ENCODE measurements at places on chromosomes 11 and 22.

DNA sequence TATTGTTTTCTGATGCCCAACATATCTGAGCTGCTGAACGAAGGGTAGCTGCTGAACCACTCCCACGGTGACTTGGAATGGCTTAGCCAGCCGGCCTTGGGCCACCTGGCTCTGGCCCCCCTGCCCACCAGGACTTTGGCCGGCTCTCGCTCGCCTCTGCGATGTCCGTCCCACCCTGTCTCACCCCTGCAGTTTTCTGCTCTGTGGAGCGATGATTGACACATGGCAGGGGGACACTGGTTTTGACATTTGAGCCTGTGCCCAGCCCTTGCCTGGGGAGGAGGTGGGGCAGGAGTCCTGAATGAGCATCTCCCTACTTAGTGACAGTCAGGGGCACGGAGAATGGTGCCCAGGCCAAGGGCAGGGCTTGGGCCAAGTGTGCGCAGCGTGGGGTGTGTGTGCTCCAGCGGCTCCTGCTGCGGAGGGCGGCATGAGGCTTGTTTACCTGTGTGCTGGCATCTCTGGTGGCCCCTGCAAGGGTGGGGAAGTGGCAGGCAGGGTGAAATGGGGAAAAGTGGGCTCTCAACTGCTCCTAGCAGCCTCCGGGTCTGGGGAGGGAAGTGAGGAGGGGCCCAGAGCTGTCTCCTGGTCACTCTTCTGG is 15.7 kb upstream of the CDKN1C start:
- no peak for DNase-seq

- DNase-seq: no peak
Observed at GRCh38 chr11:127943152-127943551, 644.2 kb downstream of the ETS1 start.

GRCh38 chr11:65470433-65471049 is 28.3 kb upstream of the MALAT1 start:
- peak; percentile 18 for DNase-seq

DNA sequence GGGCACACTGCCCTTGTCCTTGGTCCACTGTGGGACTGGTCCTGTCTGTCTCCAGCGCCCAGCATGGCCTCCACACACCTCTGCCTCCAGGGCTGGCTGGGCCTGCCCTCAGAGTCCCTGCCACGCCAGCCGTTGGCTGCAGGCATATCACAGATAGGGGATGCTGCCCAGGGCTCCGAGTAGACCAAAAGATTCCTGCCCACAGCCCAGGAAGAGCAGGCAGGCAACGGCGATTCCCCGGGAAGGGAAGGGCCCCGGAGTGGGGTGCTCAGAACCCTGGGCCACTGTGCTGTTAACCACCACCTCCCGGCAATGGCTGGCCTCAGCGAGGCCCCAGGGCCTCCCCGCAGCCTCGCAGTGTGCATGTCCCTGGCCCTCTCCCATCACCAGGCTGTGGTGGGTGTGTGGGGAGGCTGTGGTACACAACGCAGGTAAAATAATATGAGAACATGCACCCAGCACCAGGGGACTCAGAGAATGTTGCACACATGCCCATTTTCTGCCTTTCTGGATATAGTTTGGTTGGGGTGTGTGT is 2.2 kb downstream of the IFITM5 start:
- no peak for DNase-seq

Measured in fibroblast of mammary gland (primary cell).